ENCODE measurements at places on chromosomes 2 and 18. TPM values are rescaled to one million over a fixed set of nuclear protein-coding genes. Genes with fewer than 3 reads are reported as not detected.
A peak's percentile ranks its signal among the peaks of the same experiment; 100 is the strongest.

DNA sequence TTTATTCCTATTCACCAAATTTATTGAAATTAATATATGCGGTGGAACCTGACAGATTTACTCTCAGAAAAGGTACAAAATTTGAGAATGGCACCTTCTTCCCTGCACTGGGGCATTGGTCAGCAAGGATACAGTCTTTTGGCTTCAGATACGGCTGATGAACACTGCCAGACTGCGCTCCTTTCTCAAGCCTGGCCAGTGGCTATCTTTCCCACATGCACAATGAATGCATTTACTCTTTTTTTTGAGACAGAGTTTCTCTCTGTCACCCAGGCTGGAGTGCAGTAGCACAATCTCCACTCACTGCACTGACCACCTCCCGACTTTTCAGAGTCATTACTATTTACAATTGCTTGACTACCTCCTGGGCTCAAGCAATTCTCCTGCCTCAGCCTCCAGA, 61.6 kb downstream of the MOB4 start:
- H3K36me3 ChIP-seq, result peaks cover 18% of the 10 kb centered on the region
- no peaks in the 10 kb centered on the region for H3K27me3 ChIP-seq
- no peak for DNase-seq
- H3K27ac ChIP-seq, result no peak overlapping the region
- no peak overlapping the region for H3K4me3 ChIP-seq

- peaks cover 5% of the 10 kb centered on the region for H3K36me3 ChIP-seq
- no peak for DNase-seq
- H3K27me3 ChIP-seq, result no peaks in the 10 kb centered on the region
- H3K4me1 ChIP-seq, result no peaks in the 10 kb centered on the region
- no peak overlapping the region for H3K27ac ChIP-seq
Measured at GRCh38 chr18:74766251-74766650, 168.6 kb downstream of the ZNF407 start.

- no peaks in the 10 kb centered on the region for H3K36me3 ChIP-seq
- no peak overlapping the region for H3K27ac ChIP-seq
- H3K27me3 ChIP-seq, result no peaks in the 10 kb centered on the region
- no peaks in the 10 kb centered on the region for H3K4me1 ChIP-seq
Measured at GRCh38 chr18:41553716-41554115, 401.3 kb upstream of the PIK3C3 start.

DNA sequence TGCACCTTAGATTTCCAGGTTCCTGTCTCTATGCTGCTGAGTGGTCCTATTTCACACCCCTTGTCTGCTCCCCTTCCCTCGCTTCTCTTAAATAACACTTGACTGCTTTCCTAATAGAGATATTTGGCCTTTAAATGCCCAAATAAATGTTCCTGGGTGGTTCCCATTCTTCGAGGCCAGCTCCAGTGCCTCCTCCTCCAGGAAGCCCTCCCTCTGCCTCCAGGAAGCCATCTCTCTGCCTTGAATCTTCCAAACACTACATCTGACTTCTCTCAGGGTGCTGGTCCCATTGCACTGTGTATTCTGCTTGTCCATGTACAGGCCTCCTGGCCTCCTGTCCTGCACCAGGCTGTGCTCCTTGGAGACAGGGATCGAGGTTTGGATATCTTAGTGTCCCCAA, 14.2 kb downstream of the EHD3 start:
- no peak overlapping the region for H3K27ac ChIP-seq
- no peak for DNase-seq
- H3K36me3 ChIP-seq, result no peaks in the 10 kb centered on the region
- no peaks in the 10 kb centered on the region for H3K27me3 ChIP-seq
- no peak overlapping the region for H3K4me3 ChIP-seq

DNA sequence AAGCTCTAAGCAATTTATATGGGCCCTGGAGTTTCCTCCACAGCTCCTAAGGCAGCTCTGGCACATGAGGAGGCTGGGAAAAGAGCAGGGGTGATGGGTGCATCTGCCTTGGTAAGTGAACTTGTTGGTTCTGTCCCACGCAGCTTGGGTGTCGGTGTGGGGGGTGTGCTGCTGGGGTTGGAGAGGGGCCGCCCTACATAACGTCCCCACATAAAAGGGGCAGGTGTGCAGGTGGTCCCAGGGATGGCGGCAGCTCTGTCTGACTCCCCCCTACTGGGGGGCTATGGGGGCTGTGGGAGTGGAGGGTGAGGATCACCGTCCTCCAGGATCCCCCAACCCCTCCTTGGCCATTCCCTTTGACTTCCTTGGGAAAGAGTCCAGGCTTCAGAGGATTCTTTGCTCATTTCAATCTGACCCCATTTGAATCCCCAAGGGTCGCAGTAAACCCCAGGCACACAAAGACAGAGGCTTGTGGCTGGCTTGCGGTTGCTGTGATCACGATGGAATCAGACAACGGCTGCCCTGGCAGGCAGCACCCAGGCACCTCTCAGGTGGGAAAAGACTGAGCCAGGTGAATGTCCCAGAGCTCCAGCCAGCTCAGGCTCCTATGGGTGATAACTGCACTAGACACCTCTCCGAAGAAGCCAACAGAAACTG, 34.5 kb upstream of the CD8A start:
- H3K36me3 ChIP-seq, result no peaks in the 10 kb centered on the region
- peak overlapping the region; percentile 75 for H3K4me3 ChIP-seq
- peaks cover 71% of the 10 kb centered on the region for H3K4me1 ChIP-seq
- H3K27me3 ChIP-seq, result no peaks in the 10 kb centered on the region
- H3K27ac ChIP-seq, result no peak overlapping the region

- H3K36me3 ChIP-seq, result no peaks in the 10 kb centered on the region
- H3K4me1 ChIP-seq, result no peaks in the 10 kb centered on the region
- H3K4me3 ChIP-seq, result no peak overlapping the region
- H3K27me3 ChIP-seq, result no peaks in the 10 kb centered on the region
Measured at GRCh38 chr18:29071869-29072268, 894.9 kb upstream of the CDH2 start.

DNA sequence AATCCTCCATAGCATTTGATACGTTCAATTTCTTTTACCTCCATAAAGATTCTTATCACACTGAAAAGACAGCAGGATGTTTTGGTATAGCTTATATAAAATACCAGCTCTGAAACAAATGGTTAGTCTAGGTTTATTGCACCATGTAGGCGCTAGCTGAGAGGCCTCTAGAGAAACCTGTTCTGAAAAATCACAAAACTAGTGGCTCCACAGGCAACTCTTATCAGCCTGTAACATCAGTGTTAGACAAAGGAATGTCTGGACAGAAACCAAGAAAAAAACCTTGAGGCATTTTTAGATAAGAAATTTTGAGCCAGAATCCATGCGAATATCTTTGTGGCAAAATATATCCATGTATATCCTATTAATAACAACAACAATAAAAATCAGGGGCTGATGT, 440.4 kb upstream of the MAP2 start:
- H3K27ac ChIP-seq, result no peak overlapping the region
- no peaks in the 10 kb centered on the region for H3K27me3 ChIP-seq
- no peaks in the 10 kb centered on the region for H3K36me3 ChIP-seq
- H3K4me3 ChIP-seq, result no peak overlapping the region

DNA sequence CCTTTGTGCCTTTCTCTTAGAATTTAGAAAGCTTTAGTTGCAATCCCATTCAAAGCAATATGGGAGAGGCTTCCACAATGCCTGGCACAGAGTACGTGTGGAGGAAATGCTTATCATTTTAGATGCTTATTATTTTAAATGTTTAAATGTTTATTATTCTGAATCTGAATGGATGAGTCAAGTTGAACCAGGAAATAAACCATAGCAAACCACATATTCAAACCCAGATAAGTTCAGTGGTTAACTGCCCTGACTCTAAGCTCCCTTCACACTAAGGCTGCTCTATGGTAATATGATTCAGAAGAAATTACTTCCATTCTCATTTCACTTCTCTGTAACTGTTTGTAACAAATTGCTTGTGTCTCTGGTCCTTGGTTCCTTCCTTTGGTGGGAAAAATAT, 5.2 kb upstream of the PPP4R1 start:
- no peaks in the 10 kb centered on the region for H3K36me3 ChIP-seq
- DNase-seq, result peak; percentile 2
- H3K4me3 ChIP-seq, result no peak overlapping the region
- H3K4me1 ChIP-seq, result peaks cover 26% of the 10 kb centered on the region
- H3K27me3 ChIP-seq, result no peaks in the 10 kb centered on the region

- no peak overlapping the region for H3K27ac ChIP-seq
- no peaks in the 10 kb centered on the region for H3K27me3 ChIP-seq
- no peaks in the 10 kb centered on the region for H3K36me3 ChIP-seq
- DNase-seq, result no peak
- H3K4me3 ChIP-seq, result no peak overlapping the region
- peaks cover 5% of the 10 kb centered on the region for H3K4me1 ChIP-seq
Measured at GRCh38 chr2:23651187-23652080, 266.5 kb downstream of the KLHL29 start.

DNA sequence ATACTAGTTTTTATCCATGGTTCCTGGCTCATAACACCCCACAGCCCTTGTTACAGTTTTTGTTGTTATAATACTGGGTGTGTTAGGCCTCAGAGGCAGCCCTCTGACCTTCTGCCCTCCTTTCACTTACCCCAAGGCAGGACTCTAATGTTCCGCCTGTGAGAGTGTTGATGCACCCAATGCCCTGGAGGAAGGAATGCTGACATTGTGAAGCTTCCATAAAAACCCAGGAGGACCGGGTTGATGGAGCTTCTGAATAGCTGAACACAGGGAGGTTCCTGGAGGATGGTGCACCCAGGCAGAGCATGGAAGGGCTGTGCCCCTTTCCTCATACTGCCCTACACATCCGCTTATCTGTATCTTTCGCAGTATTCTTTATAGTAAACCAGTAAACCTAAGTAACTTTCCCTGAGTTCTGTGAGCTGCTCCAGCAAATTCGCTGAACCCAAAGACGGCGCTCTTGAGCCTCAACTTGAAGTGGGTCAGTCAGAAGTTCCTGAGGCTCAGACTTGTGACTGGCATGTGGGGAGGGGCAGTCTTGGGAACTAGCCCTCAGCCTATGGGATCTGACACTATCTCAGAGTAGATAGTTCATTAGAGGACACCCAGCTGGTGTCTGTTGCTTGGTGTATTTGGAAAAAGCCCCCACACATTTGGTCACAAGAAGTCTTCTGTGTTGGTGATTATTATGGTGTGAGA, 10.4 kb downstream of the STON1 start:
- H3K27ac ChIP-seq, result no peak overlapping the region
- H3K4me3 ChIP-seq, result no peak overlapping the region
- no peaks in the 10 kb centered on the region for H3K36me3 ChIP-seq
- no peaks in the 10 kb centered on the region for H3K27me3 ChIP-seq

- H3K27ac ChIP-seq, result no peak overlapping the region
- H3K4me3 ChIP-seq, result no peak overlapping the region
- peaks cover 8% of the 10 kb centered on the region for H3K4me1 ChIP-seq
- DNase-seq, result no peak
- H3K27me3 ChIP-seq, result peaks cover 16% of the 10 kb centered on the region
- H3K36me3 ChIP-seq, result peaks cover 6% of the 10 kb centered on the region
Measured at GRCh38 chr2:239884051-239884405, 141.1 kb downstream of the NDUFA10 start.

DNA sequence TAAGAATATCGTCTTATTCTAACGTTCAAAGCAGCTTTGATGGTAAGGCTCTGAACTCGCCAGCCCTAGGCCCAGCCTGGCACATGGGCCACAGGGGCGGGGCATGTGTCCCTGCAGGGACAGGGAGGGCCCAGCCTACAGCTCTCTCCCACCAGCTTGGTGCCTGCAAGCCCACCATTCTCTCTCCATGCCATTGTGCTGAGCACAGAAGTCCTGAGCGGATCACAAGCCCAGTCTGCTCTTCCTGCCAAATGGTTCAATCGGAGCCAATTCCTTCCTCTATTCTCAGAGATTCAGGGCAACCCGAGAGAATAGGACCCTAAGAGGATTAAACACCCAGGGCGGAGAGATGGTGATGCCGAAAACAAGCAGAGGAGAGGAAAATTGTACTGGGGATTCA, 50.3 kb upstream of the APCDD1 start:
- H3K4me1 ChIP-seq, result no peaks in the 10 kb centered on the region
- H3K36me3 ChIP-seq, result no peaks in the 10 kb centered on the region
- no peak for DNase-seq
- H3K27me3 ChIP-seq, result peaks cover 25% of the 10 kb centered on the region
- H3K27ac ChIP-seq, result no peak overlapping the region
- H3K4me3 ChIP-seq, result no peak overlapping the region

GRCh38 chr2:575727-576236, 101.4 kb downstream of the TMEM18 start:
- H3K27ac ChIP-seq, result no peak overlapping the region
- no peak for DNase-seq
- no peaks in the 10 kb centered on the region for H3K4me1 ChIP-seq

GRCh38 chr2:214169736-214170135, 241.1 kb upstream of the VWC2L start:
- no peaks in the 10 kb centered on the region for H3K36me3 ChIP-seq
- no peaks in the 10 kb centered on the region for H3K4me1 ChIP-seq
- no peaks in the 10 kb centered on the region for H3K27me3 ChIP-seq
- H3K27ac ChIP-seq, result no peak overlapping the region

DNA sequence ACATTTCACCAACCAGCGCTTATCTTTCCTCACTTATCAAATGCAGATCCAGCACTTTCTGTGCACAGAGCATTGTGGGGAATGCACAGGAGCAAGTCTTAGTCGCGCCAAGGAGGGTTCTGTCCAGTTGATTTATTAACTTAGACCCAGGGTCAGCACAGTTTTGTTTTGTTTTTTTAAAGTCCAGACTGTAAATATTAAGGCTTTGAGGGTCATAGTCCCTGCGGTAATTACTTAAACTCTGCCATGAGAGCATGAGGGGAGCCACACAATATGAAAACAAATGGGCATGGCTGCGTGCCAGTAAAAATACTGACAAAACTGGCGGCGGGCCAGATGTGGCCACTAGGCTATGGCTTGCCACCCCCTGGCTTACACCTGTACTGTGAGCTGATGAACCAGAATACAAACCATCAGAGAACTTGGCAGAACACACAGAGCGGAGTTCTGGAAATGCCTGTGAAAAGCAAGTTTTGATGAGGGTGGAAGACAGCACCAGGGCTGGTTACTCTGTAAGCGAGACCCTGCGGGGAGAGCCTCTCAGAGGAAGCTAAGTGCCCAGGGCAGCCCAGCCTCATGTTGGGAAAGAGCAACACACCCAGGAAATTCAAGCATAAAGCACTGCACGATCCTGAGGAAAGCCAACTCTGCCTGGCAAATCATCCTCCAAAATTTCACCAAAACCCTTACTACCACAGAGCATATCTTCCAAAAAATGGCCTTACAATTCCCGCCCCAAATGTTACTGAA, 43.6 kb downstream of the L3MBTL4 start:
- H3K27ac ChIP-seq, result no peak overlapping the region
- no peaks in the 10 kb centered on the region for H3K36me3 ChIP-seq
- H3K4me1 ChIP-seq, result no peaks in the 10 kb centered on the region
- H3K4me3 ChIP-seq, result no peak overlapping the region
- no peaks in the 10 kb centered on the region for H3K27me3 ChIP-seq
- DNase-seq, result no peak

CCDC178 gene
- not detected for total RNA-seq

NCL gene
- total RNA-seq, result 501 TPM

CACNB4 gene
- total RNA-seq, result 0.31 TPM

GKN1 gene
- total RNA-seq, result not detected

REG1B gene
- not detected for total RNA-seq

SPATA3 gene
- total RNA-seq, result 1.9 TPM

WDPCP gene
- 10.0 TPM for total RNA-seq

FEV gene
- total RNA-seq, result not detected

ST6GAL2 gene
- not detected for total RNA-seq

TCF7L1 gene
- 0.07 TPM for total RNA-seq

EDAR gene
- total RNA-seq, result 1.4 TPM

SMYD1 gene
- not detected for total RNA-seq

ARID5A gene
- 433 TPM for total RNA-seq

All from activated T-cell treated with anti-CD3 and anti-CD28 coated beads, Interleukin-2, amount 50 U/mL, for 72 hours (primary cell).